ENCODE measurements at places on chromosomes 1 and 21. TPM values are rescaled to one million over a fixed set of nuclear protein-coding genes. Genes with fewer than 3 reads are reported as not detected.

DNA sequence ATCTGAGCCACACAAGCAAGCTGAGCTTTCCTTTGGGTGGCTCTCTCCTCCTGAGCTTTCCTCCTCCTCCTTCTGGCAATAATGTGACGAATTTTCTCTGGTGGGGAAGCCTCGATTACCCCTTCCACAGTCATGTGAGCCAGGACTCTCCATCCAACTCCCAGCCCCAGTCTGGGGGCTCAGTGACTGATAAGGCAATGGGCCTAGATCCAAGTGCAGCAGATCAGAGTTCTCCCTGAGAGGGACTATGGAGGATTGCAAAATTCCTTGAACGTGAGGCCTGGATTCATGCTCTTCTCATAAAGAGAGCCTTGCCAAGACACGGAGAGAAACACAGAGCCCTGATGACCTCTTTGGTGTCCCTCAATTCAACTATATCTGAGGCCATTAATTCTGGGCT is 31.3 kb upstream of the TRIM67 start:
- DNase-seq, result no peak

DNA sequence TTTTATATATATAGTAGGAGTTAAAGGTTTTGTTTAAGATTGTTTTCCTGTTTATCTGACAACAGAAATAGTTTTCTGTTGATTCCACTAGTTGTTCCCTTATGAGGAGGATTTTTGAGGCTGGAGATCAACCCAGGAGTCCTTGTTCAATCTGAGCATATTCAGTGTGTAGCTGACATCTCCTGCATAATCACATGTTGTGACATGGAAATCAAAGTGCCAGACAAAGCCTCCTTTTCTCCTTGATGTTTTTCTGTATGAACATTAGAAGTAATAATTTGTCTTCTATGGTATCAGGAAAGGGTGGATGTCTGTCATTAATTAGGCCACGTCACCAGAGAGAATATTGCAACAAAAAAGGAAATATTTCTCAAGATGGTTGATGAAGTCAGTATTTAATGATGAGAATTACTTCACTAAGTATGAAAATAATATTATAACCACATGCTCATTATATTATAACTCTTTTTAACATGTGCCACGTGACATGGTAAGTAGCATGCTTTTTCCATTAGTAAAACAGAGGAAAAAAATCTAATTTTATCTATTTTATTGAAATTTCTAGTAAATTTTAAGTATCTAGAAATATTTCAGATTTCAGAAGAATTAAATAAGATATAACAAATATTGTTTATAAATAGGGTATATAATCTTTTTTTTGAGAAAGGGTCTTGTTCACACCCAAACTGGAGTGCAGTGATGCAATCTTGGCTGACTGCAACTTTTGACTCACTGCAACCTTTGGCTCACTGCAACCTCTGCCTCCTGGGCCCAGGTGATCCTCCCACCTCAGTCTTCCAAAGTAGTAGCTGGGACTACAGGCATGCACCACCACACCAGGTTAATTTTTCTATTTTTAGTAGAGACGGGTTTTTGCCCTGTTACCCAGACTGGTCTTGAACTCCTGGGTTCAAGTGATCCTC is 223.5 kb downstream of the HMCN1 start:
- DNase-seq, result no peak

The GPR61 gene
- total RNA-seq, result 0.29 TPM

The SLC45A3 gene
- 13.6 TPM for total RNA-seq

The RNF207 gene
- 26.6 TPM for total RNA-seq

The DNALI1 gene
- 45.3 TPM for total RNA-seq

Data from mucosa of gallbladder (tissue), 1 donor.